ENCODE measurements at places on chromosomes 5 and 9.
A peak's percentile ranks its signal among the peaks of the same experiment; 100 is the strongest.

DNA sequence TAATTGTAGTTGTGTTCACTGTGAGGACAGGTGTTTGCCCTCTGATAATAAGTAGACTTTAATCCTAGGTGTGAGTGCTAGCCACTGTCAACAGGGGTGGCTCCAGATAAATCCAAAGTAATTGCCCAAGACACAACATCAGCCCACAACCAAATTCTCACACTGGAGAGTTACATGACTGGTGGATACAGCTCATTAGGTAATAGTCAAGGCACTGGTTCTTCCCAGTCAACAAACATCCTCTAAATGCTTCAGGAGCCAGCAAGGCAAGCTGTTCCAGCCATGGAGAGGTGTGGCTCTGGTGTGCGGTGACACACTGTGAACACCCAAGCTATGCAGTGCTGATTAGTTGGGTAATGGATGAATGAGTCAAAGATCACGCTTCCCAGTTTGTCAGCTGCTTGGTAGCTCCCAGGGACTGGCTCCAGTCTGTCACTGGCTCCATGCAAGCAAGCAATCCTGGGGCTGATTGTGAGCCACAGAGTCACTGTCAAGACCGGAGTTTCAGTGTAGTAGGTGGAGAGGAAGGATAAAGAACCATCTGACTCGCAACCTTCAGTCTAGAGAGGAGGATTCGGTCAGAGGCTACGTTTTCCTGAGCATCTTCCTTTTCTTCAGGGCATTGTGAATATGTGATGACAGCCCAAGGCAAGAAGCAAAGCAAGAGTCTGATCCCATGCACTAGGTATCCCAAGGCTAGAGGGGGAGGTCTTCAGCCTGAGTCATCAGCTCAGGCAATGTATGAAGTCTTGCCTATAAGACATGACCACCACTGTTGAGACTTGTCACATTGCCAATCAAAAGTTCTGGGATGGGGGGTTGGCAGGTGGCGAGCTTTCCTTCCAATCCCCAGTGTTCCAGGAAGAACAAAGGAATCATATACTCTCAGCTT, 63.1 kb downstream of the UGCG start:
- no peak for DNase-seq

- no peak for DNase-seq
These were observed 42.5 kb downstream of the PRRC2B start for GRCh38 chr9:131436376-131436775.

DNA sequence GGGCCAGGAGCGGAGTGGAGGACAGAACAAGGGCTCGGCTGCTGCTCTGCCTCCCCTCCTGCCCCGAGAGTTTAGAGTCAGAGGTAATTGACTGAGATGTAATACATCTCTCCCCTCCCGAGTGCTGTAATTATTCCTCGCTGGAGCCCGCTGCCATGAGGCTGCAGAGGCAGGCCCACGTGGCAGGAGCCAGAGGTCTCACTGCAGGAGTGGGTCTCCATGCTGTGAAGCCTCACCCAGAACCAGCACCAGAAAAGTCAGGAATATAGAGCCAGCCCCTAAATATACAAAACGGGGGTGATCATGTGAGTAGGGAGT, 2.5 kb downstream of the FAM163B start:
- DNase-seq = no peak

DNA sequence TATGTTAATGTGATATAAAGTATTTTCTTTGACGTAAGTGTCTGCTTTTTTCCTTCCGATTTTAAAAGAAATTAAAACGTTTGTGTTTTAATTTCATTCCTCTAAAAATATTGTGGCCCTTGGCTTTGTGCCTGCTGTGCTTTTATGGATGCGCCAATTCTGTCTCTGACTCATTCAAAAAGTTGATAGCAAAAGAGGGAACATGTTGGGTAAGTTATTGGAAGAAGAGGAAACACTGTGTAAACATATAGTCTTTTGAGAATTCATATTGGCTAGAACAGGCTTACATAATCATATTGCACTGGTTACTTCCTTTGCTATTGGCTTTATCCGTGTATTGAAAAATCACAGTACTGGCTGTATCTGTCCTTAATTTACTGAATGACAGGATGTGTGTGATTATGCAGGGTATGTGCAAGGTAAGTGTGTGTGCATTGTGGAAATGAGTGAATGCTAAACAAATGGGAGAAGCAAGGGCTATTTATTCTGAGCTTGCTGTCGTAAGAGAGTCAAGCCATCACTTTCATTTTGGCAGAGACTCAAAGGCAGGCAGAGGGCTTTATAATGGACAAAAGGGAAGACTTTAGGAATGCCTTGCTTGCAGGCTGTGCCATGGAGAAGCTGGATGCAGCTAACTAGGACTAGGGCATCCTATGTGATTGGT, 67.8 kb downstream of the SGCD start:
- peak; percentile 53 for DNase-seq

DNA sequence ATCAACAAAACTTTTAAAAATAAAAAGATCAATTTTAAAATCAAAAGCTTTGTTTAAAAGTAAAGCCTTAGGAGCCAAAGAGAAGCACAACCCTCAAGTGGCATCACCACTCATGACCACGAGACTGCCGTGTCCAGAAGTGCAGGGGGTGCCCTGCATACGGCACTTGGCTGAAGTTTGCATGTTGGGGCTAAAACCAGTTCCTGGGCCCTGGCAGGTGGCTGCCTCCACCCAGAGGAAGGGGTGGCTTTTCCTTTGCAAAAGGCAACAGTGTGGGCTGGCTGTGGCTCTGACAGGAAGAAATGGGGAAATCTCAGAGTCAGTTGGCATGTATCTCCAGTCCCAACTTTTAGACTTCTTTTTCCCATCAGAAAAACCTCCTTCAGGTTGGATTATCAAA, 15.3 kb downstream of the TRMO start:
- no peak for DNase-seq

DNA sequence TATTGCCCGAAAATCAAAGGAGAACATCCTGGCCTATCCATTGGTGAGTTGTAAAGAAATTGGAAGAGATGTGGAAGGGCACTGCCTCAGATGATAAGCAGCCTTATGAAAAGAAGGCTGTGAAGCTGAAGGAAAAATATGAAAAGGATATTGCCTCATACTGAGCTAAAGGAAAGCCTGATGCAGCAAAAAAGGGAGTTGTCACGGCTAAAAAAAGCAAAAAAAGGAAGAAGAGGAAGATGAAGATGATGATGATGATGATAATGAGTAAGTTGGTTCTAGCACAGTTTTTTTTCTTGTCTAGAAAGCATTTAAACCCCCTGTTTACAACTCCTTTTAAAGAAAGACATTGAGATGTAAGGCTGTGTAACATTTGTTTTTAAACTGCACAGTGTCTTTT, 59.8 kb upstream of the ZBED3 start:
- DNase-seq = no peak

DNA sequence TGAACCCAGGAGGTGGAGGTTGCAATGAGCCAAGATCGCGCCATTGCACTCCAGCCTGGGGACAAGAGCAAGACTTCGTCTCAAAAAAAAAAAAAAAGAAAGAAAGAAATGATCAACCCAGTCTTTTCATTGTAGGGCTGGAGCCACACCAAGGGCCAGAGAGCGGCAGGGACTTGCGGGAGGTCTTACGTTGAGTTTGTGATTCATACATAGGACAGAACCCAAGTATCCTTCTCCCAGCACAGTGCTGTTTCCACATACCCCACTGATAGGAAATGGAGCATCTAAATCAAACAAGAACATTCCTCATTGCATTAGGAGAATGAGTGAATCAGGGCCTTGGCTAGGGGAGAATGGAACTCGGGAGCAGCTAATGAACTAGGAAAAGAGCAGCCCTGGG, 3.5 kb upstream of the TNIP1 start:
- no peak for DNase-seq

- no peak for DNase-seq
These were observed 23.0 kb downstream of the SPEF2 start for GRCh38 chr5:35640623-35641022.

DNA sequence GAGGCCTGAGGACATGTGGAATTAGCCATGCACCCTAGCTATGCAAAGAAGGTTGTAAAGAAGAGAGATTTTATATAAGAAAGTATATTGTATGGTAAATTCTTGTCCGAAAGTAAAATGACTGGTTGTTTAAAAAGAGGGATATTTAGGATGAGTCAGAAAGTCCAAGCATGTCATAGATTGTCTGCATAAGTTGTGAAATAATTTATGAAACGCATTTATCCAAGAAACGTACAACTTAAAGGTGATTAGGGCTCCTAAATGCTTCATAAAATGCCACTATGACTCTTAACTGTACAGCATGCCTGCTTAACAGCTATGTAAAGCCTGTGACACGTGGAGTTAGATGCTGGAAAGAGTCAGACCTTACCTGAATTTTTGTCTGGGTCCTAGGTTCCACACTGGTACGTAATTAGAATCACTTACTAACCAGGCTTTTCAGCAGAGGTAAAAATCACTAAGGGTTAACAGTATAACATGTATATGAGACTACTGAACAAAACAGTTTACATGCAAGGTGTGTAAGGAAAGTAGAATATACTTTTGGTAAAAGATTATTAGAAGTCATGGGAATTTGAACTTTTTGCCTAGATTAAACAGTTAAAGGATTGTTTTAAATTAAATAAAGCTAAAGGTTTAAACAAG, 37.0 kb upstream of the ARL15 start:
- DNase-seq = no peak

DNA sequence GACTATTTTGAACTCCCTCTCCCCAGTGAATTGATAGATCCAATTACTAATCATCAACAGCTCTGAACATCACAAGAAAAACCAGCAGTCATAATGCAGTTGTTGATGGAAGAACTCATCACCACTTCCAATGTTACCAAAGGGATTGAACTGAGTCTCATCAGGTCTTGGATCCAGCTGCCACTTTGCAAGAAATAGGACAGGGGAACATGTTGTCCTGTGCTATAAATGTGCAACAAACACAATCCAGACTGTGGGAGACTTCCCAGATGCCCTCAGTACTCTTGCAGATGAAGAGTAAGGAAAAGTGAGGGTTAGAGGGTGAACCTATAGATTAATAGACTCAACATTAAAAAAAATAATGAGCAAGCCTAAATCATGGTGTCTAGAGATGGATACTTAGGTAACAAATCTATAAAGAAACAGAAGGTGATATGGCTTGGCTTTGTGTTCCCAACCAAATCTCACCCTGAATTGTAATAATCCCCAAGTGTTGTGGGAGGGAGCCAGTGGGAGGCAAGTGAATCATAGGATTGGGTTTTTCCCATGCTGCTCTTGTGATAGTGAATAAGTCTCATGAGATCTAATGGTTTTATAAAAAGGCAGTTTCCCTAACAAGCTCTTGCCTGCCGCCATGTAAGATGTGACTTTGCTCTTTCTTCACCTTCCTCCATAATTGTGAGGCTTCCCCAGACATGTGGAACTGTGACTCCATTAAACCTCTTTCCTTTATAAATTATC, 63.4 kb upstream of the PAPPA start:
- no peak for DNase-seq

DNA sequence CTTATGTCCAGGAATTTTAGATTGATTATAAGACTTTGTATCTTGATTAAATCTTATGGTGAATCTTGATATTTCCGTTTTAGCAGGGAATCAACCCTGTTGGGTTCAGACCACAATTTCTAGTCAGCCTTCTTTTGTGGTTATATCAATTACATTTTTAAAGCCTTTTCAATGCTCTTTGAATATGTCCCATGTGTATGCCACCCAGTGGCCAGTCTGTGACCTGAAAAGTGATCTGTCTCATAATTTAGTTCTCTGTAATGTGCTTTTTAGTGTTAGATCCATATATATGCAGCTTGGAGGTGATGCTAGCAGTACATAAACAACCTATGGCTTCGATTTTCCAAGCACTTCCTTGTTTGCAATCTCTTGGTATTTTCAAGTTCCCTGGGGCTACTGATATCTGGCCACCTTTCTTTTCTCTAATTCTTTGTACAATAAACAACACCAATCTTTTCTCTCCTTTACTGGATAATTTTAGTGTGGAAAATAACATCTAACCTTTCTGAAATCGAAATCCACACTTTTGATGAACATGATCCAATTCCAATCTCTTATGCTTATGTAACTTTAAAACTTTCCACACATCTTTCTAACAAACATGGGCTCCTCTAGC, 28.8 kb downstream of the PDE8B start:
- no peak for DNase-seq

DNA sequence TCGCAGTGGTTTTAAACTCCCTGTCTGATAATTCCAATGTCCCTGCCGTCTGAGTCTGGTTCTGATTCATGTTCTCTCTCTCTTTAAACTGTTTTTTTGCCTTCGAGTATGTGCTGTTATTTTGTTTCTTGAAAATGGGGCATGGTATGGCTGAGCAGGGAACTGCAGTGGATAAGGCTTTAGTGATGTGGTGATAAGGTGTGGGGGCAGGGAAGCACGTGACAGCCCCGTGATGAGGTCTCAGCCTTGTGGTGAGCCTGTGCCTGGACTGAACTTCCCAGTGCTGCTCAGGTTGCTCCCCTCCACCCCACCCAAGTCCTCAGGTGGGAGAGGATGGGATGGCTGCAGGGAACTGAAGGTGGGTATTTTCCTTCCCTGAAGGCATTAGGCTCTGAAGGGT, 5.5 kb upstream of the ZNF354B start:
- DNase-seq = no peak

DNA sequence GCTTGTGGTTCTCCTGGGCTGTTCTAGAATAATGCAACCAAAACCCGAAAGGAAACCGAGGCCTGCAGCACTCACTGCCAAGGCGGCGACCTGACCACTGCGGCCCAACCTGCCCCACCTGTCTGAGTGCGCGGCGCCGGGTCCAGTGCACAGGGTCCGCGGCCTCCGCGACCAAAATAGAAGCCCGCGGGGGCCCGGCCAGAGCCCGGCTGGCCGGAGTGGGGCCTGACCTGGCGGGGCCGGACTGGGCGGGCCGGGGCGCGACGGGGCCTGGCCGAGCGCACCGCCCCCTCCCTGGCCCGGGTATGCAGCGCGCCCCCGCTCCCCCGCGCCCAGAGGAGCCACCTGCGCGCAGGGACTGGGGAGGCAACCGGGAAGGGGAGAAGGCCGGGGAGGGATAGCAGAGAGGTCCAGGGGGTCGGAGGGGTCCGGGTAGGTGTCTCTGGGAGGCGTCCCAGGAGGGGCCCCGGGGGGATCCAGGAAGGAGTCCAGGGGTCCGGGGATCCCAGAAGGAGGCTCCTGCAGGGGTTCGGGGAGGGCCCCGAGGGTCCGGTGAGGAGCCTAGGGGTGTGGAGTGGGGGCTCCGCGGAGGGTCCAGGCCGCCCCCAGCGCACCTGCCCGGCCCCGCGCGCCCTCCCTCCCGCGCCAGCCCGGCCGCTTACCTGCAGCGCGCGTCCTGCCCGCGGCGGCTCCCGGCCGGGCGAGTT, 503 bp downstream of the SEMA4D start:
- DNase-seq = no peak

DNA sequence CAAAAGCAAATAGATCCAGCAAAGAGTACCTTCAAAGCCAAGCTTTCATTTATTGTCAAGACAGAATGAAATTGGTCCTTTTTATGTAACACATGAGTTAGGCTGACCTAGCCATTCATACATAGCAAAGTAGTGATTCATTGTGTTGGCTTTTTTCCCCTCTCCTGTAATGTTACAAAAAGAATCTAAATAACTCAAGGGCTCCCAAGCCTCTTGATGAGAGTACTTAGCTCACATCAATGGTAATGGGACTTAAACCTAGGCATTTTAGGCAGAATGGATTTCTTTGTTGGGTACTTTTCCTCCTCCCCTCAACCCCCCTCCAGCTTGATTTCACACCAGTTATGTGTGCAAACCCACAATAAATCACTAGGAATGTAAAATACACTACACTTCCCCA, 123.7 kb downstream of the EBF1 start:
- no peak for DNase-seq

GRCh38 chr9:77896938-77897667, 134.5 kb downstream of the GNAQ start:
- DNase-seq = no peak

- DNase-seq = peak; percentile 71
These were observed 10.6 kb downstream of the C1QTNF2 start for GRCh38 chr5:160359816-160360215.

GRCh38 chr9:101026824-101027223, 1.7 kb upstream of the PLPPR1 start:
- DNase-seq = no peak
